ENCODE measurements at places on chromosomes 7 and 10.

DNA sequence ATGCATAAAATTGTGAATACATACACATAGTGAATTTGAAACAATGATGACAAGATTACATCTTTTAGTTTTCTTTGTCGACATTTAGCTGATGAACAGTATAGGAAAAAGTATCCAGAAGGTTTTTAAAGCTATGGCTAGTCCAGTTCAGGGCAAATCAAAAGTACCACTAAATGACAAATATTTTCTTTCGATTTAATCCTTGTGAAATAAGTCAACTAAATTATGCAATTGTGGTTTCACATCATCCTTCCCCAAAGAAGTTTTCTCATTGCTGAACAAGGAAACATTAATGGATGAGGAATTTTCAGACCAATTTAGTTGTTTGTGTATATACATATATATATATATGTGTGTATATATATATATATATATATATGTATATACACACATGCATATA, 774.0 kb downstream of the DNAJB9 start:
- no peak for DNase-seq

- peak; percentile 79 for DNase-seq
Measured at GRCh38 chr7:50679218-50680007, 103.3 kb downstream of the GRB10 start.

DNA sequence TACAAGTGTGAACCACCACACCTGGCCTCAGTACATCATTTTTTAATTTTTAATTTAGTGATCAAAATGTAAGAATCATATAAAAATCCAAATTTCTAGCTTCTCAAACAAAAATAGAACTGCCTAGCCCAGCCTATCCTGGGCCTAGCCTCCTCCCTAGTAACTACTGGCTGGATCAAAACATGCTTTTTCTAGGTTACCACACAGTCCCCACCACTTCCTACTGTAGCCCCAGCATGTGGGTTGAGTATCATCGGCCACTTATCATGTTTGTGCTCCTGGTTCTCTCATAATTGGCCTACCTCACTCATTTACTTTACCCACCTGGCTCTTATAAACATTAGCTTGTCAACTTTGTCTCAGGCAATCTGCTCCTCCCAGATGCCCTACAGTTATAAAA, 52.9 kb downstream of the DNAJC12 start:
- DNase-seq, result no peak

DNA sequence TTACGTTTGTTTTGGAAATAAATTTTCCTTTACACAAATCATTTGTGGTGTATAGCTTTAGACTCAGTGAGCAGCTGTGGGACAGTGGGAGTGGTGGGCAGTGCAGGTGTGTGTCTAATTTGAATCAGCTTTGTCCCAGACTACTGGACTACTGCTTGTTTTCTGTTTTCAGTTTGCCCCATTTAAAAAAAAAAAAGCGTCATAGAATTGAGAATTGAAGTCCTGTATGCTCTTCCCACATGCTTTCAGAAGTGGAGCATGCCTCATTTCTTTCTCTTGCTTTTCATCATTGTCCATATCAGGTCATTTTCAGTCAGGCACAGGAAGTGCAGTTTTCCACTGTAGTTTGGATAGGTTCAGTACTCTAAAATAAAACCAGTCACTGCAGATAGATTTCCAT, 66.1 kb downstream of the SHH start:
- DNase-seq, result no peak

- no peak for DNase-seq
Measured at GRCh38 chr10:50431791-50432190, 180.5 kb upstream of the ASAH2 start.

DNA sequence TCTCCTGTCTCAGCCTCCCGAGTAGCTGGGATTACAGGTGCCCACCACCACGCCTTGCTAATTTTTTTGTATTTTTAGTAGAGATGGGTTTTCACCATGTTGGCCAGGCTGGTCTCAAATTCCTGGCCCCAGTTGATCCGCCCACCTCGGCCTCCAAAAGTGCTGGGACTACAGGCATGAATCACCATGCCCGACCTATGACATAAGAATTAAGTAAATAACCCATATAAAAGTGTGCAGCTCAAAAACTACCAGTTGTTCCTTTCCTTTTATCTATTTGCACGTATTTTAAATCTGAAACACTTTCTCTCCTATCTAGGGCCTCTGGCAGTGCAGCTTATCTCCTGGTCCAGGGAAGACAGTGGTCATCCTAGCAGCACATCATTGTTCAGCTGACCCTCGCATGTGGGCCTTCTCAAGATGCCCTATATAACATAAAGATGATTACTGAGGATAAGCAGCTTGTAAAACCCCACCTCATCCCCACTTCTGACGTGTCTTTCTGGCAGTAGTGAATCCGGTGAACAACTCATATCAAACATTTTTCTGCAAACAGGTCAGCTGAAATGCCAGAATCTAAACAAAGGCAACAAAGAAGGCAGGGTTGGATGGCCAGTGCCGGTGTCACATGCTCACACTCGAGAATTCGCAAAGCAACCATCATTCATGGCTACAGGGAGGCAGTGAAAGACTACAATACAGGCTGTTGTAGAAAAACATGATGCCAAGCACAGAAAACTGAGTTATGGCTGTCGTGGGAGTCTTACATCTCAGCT, 36.0 kb upstream of the KCNIP2 start:
- no peak for DNase-seq

DNA sequence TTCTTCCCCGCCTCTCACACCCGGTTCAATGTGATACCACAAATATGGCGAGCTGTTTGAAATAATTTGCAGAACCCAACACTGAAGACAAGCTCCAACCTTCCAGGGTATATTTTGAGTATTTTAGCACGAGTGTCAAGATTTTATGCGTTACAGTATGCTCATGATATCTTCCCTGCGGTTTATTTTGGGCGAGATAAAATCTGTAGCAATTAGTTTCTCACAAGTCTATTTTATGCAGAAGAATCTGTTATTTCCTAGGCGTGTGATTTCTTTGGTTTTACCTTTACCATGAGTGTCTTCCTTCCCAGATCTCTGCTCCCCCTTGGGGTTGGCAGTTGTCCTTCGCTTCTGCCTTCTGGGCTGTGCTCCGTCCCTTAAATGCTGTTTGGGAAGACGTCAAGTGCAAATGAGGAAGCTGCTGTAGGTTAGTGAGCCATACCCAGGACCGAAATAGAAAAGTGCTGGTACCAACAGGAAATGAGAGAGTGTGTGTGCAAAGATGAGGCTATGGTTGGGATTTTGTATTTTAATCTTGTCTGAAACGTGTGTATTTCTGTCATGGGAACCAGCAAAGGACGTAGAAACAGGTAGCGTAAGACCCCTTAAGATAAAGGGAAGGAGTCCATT, 299.8 kb downstream of the KLF6 start:
- peak; percentile 52 for DNase-seq

- DNase-seq, result peak; percentile 30
Measured at GRCh38 chr7:32289651-32290414, 200.3 kb downstream of the LSM5 start.

GRCh38 chr7:42108803-42109528, 128.0 kb downstream of the GLI3 start:
- DNase-seq, result no peak

GRCh38 chr7:67813621-67814292, 817.1 kb downstream of the TYW1 start:
- no peak for DNase-seq

- DNase-seq, result no peak
Measured at GRCh38 chr7:32616625-32617024, 121.3 kb downstream of the AVL9 start.

GRCh38 chr7:46713868-46714596, 793.0 kb upstream of the IGFBP3 start:
- DNase-seq, result no peak

GRCh38 chr7:142488842-142489241, 231.0 kb upstream of the PRSS58 start:
- no peak for DNase-seq

DNA sequence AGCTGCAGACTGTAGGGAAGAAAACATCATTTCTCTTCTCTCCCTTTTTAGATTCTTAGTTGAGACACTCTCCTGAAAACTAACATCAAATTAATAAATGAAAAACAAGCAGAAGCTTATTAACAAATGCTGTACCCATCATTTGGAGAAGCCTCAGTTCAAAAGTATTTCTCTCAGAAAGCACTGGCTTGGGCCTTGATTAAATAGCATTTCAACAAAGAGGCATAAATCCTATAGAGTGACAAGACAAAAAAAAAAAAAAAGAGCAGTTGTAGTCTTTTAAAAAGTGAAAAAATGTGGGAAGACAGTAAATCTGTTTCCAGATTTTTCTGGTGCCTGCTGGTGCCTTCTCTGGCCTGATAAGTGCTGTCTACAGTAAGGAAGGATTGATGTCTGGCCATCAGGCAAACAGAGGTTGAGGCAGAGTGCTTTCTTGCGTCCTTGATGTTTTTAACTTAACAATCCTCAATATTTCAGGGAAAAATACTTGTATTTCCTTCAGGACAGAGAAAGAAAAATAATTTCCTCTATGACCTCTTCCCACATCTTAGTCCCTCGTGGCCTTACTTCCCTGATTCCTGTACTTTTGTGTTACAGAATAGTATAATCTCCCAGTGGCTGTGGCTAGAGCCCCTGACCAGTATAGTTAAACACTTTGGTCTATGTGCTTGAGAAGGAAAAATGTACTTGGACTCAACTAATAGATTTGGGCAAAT, 300.5 kb downstream of the HGF start:
- no peak for DNase-seq

DNA sequence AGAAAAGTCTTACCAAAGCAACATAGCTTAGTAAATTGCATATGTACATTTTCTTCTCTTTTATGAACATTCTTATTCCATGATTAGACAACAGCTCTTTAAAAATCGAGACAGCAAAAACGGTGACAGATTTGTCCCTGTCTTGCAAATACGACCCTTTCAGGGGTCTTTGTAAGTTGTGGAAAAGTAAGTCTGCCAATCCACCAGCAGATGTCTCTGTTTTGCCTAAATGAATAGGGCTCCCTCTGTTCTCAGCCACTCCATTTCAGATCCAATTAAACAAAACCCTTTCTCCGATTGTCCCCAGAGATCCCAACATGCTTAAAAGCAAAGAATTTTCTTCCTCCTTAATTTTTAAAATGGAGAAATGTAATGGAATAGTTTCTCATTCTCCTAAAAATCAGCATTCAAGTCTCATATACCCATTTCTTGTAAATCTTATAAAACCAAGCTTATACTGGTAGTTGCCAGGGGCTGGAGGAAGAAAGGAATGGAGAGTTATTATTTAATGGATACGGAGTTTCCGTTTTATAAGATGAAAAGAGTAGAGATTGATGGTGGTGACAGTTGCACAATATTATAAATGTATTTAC, 61.0 kb upstream of the NFE2L3 start:
- DNase-seq, result peak; percentile 72

GRCh38 chr10:98261436-98262277, 6.3 kb downstream of the LOXL4 start:
- DNase-seq, result no peak

DNA sequence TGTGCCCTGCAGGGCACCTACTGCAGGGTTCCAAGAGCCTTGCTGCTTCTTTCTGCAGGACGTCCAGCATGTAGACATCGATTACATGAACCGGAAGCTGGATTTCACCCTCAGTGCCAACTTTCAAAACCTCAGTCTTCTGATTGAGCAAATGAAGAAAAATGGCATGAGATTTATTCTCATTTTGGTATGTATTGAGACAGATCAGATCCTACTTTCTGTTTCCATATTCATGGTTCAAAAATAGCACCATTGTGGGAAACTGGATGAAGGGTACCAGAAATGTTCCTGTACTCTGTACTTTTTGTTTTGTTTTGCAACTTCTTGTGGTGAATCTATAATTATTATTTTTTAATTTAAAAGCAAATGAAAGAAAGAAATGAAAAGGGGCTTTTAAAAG, 64.1 kb downstream of the MGAM2 start:
- no peak for DNase-seq

DNA sequence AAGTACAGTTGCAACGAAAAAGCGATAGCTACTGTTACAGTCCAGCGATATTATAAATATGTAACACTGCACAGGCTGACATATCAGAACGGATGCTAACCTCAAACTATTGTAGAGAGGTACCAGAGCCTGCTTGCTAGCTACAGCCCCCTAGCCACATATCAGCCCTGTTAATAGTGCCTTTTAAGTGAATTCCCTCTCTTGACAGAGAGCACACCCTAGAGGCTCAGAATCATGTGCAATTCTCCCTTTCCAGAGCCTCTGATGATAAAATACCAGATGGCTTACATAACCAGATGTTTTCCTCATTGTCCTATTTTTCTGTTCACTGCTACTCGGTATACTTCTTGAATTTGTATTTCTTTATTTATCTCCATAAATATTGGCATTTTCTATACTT, 960.7 kb upstream of the CELF2 start:
- DNase-seq, result no peak

- no peak for DNase-seq
Measured at GRCh38 chr10:26215396-26215934, 1.1 kb upstream of the GAD2 start.

DNA sequence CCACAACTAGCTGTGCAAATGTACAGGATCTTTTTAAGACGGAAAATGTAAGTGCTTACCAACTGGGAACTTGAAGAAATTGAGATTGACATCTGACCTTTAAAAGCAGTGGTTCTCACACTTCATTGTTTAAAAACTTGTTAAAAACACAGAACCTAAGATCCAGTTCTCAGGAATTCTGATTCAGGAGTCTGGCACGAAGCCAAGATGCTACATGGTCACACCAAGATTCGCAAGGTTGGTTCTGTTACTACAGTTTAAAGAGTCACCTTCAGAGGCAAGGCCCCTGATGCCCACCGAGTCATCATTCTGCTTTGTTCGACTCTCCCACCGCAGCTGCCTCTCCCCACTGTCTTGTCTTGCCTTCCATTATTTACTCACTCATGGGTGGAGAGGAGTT, 113.3 kb downstream of the GLI3 start:
- DNase-seq, result no peak

DNA sequence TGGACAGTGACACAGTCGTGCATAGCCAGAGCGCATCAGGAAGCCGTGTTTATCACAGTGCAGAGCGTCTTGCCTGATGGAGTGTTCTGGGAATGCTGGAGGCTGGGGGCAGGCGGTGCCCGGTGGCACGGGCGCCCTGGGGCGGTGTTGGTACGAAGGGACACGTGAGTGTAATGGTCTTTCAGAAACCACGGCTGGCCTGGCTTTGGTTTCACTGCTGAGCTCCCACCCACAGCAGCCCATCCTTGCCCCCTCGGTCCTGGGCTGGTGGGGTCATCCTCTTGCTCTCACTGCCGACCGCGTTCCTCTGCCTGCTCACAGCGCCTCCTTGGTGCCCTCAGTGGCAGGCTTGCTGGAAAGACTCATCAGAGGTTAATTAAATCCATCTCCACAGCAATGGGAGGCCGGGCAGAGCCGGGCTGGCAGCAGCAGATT, 50.6 kb downstream of the NKX6-2 start:
- DNase-seq, result no peak

- DNase-seq, result no peak
Measured at GRCh38 chr7:5682551-5683279, 98.7 kb downstream of the RNF216 start.
